Stomach (tissue), 19 donors: ENCODE measurements at places on chromosomes 3 and 15. TPM values are rescaled to one million over a fixed set of nuclear protein-coding genes. Genes with fewer than 3 reads are reported as not detected.

GRCh38 chr3:39811561-39811960 lies 2.2 kb downstream of the MYRIP start:
- no peak for DNase-seq
- H3K27ac ChIP-seq = no peak overlapping the region
- H3K4me1 ChIP-seq = peaks cover 31% of the 10 kb centered on the region
- H3K36me3 ChIP-seq = no peaks in the 10 kb centered on the region
- no peak overlapping the region for H3K4me3 ChIP-seq

DNA sequence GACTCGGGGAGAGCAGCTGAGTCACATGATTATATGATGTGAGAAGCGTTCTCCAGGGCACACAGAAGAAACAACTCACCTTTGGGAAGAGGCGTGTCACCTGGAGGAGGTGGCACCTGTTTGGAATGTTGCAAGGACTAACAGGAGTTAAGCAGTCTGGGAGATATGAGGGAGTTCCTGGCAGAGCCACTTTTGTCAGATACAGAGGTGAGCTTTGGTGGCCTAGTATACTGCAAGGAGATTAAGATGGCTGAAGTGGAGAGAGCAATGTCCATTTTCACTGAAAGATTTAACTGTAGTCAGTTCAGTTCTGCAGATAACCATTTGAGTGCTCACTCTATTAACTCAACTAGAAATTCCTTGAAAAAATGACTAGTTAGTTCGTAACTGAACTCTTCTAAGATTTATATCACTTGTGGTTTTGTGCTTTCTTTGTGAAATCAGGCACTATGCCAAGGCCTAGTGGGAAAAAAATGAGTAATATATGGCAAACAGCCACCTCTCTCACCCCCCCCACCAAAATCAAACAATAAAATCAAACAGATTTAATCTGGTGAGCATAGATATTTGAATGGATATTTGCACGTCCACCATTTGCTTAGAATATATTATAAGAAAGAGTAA lies 61.3 kb downstream of the CRYBG3 start:
- H3K27ac ChIP-seq = peak overlapping the region; percentile 37
- peaks cover 24% of the 10 kb centered on the region for H3K4me1 ChIP-seq
- no peaks in the 10 kb centered on the region for H3K27me3 ChIP-seq
- peak; percentile 60 for DNase-seq
- peaks cover 36% of the 10 kb centered on the region for H3K36me3 ChIP-seq

Gene PRICKLE2
- 4.0 TPM for polyA plus RNA-seq

GRCh38 chr3:155382396-155383042 lies 89.0 kb upstream of the STRIT1 start:
- H3K36me3 ChIP-seq = no peaks in the 10 kb centered on the region
- H3K4me1 ChIP-seq = no peaks in the 10 kb centered on the region
- no peak overlapping the region for H3K4me3 ChIP-seq

- H3K4me1 ChIP-seq = peaks cover 3% of the 10 kb centered on the region
- peak; percentile 35 for DNase-seq
- no peaks in the 10 kb centered on the region for H3K36me3 ChIP-seq
- H3K27me3 ChIP-seq = no peaks in the 10 kb centered on the region
- H3K4me3 ChIP-seq = no peak overlapping the region
- no peak overlapping the region for H3K27ac ChIP-seq
Observed at GRCh38 chr3:72042397-72043203, 257.7 kb upstream of the PROK2 start.

DNA sequence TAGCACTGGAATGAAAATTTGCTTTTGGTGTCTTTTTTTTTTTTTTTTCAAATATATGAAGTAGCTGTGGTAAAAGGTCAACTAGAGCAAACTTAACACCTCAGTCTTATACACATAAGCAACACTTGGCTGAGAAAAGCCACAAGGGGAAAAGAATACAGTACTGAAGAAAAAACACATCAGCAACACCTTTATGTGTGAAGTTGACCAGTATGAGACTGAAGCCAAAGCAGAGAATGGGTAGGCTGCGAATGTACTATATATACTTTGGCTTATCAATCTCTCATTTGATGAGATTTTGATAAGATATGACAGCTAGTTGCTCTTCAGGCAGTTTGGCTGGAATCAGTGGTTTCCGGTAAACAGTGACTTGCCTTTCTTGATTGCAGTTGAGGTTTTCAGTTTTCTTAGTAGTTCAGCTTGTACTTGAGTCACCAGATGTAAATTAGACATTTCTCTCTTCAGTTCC lies 22.0 kb upstream of the ZCWPW2 start:
- H3K27me3 ChIP-seq = no peaks in the 10 kb centered on the region
- H3K4me3 ChIP-seq = no peak overlapping the region
- peak; percentile 12 for DNase-seq
- H3K4me1 ChIP-seq = peaks cover 9% of the 10 kb centered on the region
- peaks cover 40% of the 10 kb centered on the region for H3K36me3 ChIP-seq
- H3K27ac ChIP-seq = no peak overlapping the region

DNA sequence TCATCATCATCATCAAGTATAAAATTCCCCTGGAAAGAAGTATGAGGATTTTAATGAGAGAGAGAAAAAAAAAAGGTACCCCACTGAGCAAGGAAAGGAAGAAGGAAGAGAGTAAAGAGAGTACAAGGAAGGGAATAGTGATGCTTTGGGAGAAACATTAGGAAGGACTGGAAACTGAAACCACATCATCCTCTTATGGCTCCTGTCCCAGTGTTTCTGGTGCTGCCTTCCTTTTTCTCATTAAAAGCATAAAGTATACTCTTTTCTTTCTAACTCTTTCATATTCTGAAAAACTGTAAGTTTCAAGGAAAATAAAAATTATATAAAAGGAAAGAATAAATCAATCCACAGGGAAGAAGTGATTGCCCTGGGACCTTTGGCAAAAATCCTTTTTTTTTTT lies 616.4 kb upstream of the CBLB start:
- no peak for DNase-seq
- H3K27me3 ChIP-seq = no peaks in the 10 kb centered on the region
- no peaks in the 10 kb centered on the region for H3K4me1 ChIP-seq
- H3K4me3 ChIP-seq = no peak overlapping the region

Gene TEX264
- polyA plus RNA-seq = 60.1 TPM

Gene IGSF10
- polyA plus RNA-seq = 0.93 TPM

DNA sequence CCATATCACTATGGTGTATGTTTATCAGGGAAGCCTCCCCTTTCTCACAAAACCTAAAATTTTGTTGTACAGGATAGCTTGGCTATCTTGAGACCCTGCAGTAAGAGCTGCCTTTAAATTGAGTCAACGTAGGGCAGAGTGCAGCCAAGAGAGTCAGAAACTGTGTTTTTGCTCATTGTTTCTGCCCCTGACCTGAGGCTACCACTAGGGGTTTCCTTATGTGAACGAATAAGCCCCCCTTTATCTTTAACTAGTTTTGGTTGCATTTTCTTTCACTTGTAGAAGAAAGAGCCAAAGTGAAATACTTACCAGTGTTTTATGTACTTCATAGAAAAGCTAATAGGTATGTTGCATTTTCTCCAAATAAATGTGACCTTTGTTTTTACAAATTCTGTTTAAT lies 149.9 kb upstream of the TMC3 start:
- H3K27me3 ChIP-seq = no peaks in the 10 kb centered on the region
- no peak for DNase-seq
- no peak overlapping the region for H3K4me3 ChIP-seq
- H3K4me1 ChIP-seq = no peaks in the 10 kb centered on the region
- H3K27ac ChIP-seq = no peak overlapping the region

DNA sequence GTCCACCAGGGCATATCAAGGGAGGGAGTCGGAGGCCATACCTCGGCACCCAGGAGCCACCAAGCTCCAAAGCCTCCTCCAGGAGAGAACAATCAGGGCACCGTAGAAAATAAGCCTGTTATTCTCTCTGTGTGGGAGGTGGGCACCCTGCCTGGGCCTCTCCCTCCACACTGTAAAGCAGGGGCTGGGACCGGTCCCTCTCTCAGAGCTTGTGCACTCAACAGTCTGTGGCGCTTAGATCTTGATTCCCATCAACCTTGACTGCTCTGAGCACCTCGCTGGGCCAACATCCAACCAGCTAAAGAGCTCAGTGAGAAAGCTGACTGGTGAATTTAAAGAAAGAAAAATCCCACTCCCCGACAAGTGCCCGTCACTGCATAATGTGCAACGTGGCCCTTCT lies 53.0 kb downstream of the PCSK6 start:
- H3K4me3 ChIP-seq = no peak overlapping the region
- H3K36me3 ChIP-seq = no peaks in the 10 kb centered on the region
- H3K27ac ChIP-seq = no peak overlapping the region
- no peak for DNase-seq

- no peak overlapping the region for H3K27ac ChIP-seq
- no peak for DNase-seq
- H3K4me3 ChIP-seq = no peak overlapping the region
- H3K36me3 ChIP-seq = no peaks in the 10 kb centered on the region
- H3K4me1 ChIP-seq = peaks cover 16% of the 10 kb centered on the region
Observed at GRCh38 chr15:65392368-65392767, 14.6 kb upstream of the IGDCC3 start.

DNA sequence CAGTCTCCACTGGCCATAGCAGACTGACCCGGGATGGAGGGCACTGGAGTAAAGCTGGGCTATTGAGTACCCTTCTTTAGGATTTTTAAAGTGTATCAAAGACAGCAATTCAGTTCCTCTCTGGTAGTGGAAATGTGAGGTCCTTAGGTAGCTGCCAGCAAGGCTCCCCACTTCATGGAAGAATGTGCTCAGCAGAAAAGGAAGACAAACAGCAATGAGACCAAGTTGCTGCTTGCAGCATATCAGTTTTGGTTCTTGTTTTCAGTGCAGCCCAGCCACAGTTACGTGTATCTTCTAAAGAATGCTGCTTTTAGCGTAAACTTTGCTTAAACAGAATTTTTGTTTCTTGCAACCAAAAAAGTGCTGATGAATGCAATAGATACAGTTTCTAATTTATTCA lies 374.0 kb upstream of the CBLB start:
- no peak for DNase-seq
- H3K4me1 ChIP-seq = no peaks in the 10 kb centered on the region
- no peak overlapping the region for H3K4me3 ChIP-seq
- no peaks in the 10 kb centered on the region for H3K36me3 ChIP-seq

Gene GOLGA8M
- not detected for polyA plus RNA-seq

- DNase-seq = no peak
- no peak overlapping the region for H3K4me3 ChIP-seq
- no peaks in the 10 kb centered on the region for H3K27me3 ChIP-seq
- no peak overlapping the region for H3K27ac ChIP-seq
- H3K4me1 ChIP-seq = no peaks in the 10 kb centered on the region
Observed at GRCh38 chr3:186965141-186965879, 35.0 kb downstream of the ST6GAL1 start.

DNA sequence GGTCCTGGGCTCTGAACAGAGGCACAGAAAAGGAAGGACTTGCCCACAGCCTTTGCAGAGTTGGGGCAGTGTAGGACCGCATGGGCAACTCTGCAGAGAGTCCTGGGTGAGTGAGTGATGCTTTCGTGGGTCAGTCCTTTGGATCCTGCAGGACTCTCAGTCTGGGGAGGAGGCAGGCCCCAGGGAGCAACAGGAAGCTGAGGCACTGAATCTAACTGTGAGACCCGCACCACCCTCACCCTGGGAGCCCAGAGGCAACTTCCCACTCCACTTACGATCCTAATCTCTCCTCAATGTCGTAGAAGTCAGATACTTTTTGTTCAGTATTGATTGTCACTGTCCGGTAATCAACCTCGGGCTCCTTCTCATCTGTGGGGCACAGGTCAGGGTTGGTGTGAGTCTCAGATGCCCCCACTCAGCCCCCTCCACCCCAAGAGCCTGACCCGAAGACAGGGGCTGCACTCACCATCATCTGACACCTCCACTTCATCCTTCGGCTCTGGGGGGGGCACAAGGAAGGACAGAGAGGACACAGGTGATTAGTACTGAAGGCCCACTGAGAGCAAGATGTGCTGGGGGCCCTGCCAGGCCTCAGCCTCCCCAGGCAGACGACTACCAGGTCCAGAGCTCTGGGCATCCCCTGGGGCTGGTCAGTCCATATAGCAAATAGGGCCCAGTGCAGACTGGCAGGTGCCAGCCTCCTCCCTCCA lies 64.0 kb upstream of the HACD2 start:
- peaks cover 31% of the 10 kb centered on the region for H3K36me3 ChIP-seq
- H3K4me1 ChIP-seq = peaks cover 5% of the 10 kb centered on the region
- no peak for DNase-seq
- H3K4me3 ChIP-seq = no peak overlapping the region
- H3K27ac ChIP-seq = no peak overlapping the region
- H3K27me3 ChIP-seq = no peaks in the 10 kb centered on the region

DNA sequence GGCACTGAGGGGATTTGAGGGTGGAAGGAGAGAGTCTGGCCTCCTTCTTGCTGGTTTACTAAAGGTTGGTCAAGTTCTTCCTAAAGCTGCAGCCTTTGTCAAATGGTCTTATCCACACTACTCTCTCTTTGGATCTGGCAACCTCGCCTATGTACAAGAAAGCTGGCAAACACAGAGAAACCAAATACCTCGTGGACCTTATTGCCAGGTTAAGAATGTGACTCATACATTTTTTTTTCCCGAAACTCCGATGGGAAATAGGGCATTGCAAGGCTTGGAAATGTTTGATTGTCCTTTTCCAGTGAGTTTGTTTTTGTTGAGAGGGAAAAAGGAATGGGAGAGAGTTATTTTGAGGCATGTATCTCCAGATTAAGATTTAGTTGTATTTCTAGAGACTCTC lies 13.9 kb downstream of the EOMES start:
- no peak overlapping the region for H3K27ac ChIP-seq
- DNase-seq = no peak
- no peak overlapping the region for H3K4me3 ChIP-seq
- H3K4me1 ChIP-seq = peaks cover 1% of the 10 kb centered on the region

- peaks cover 94% of the 10 kb centered on the region for H3K4me1 ChIP-seq
- H3K27ac ChIP-seq = peak overlapping the region; percentile 74
- no peak overlapping the region for H3K4me3 ChIP-seq
- DNase-seq = no peak
Observed at GRCh38 chr3:157133434-157134320, 26.3 kb downstream of the CCNL1 start.

Gene MAN2C1
- polyA plus RNA-seq = 135 TPM

- no peaks in the 10 kb centered on the region for H3K36me3 ChIP-seq
- no peaks in the 10 kb centered on the region for H3K4me1 ChIP-seq
- H3K4me3 ChIP-seq = no peak overlapping the region
Observed at GRCh38 chr3:15657016-15657415, 55.5 kb downstream of the BTD start.

- H3K4me1 ChIP-seq = no peaks in the 10 kb centered on the region
- no peak for DNase-seq
- H3K27ac ChIP-seq = no peak overlapping the region
- H3K36me3 ChIP-seq = no peaks in the 10 kb centered on the region
Observed at GRCh38 chr3:36678216-36679013, 85.9 kb downstream of the DCLK3 start.

DNA sequence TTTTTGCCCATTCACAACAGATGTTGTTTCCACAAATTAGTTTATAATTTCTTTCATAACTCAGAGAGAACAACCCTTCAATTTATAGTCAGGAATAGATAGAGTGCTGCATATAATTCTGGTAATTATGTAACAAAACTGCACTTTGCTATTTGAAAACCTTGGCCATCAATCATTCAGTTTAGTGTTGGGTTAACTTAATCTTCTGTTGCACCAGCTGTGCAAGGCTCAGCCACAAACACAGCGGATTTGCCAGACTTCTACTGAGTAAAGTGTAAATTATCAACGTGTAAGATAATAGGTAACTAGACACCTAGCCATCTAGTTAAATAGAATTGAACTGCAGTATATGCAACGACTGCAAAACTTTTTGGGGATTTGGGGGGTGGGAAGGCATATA lies 1064.3 kb upstream of the EPHA6 start:
- H3K36me3 ChIP-seq = no peaks in the 10 kb centered on the region
- no peak overlapping the region for H3K27ac ChIP-seq
- no peaks in the 10 kb centered on the region for H3K4me1 ChIP-seq
- DNase-seq = no peak
- H3K4me3 ChIP-seq = no peak overlapping the region
- no peaks in the 10 kb centered on the region for H3K27me3 ChIP-seq
